ENCODE measurements at places on chromosomes 13 and 19. TPM values are rescaled to one million over a fixed set of nuclear protein-coding genes. Genes with fewer than 3 reads are reported as not detected.
A peak's percentile ranks its signal among the peaks of the same experiment; 100 is the strongest.

HIPK4 gene
- polyA plus RNA-seq, result 0.21 TPM

TFDP1 gene
- 99.8 TPM for polyA plus RNA-seq

PSG7 gene
- 0.17 TPM for polyA plus RNA-seq

MISP3 gene
- 0.39 TPM for polyA plus RNA-seq

ZNF880 gene
- polyA plus RNA-seq, result 16.1 TPM

ZNF737 gene
- polyA plus RNA-seq, result 5.0 TPM

FUT6 gene
- not detected for polyA plus RNA-seq

IRGC gene
- polyA plus RNA-seq, result not detected

FGF14 gene
- 0.01 TPM for polyA plus RNA-seq

LILRB1 gene
- not detected for polyA plus RNA-seq

RASIP1 gene
- polyA plus RNA-seq, result 0.76 TPM

SBSN gene
- 0.70 TPM for polyA plus RNA-seq

TMEM145 gene
- not detected for polyA plus RNA-seq

RELB gene
- 6.7 TPM for polyA plus RNA-seq

FXYD5 gene
- 248 TPM for polyA plus RNA-seq

SLC7A9 gene
- not detected for polyA plus RNA-seq

MTUS2 gene
- 0.05 TPM for polyA plus RNA-seq

FFAR2 gene
- not detected for polyA plus RNA-seq

BORA gene
- 2.0 TPM for polyA plus RNA-seq

CLDN10 gene
- polyA plus RNA-seq, result not detected

ZNF324B gene
- polyA plus RNA-seq, result 2.0 TPM

PSG1 gene
- 14.4 TPM for polyA plus RNA-seq

DNA sequence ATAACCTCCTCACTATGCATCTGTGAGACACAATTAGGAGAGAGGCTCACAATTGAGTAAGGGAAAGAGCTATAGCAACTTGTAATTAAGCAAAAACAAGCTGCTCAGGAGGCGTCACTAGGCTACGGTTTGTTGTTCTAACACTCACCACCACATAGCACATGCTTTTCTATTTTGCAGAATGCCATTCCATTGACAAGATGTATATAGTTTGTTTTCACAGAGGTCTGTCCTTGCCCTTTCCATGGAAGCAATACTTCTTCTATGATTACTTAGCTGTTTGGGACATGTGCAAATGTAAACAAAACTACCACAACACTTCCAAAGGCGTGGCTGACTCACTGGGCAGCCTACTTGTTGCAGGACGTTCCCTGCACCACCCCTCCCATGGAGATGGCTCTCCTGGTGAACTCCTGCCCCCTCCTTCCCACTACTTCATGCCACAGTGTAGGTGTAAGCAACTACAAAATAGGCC is 33.9 kb upstream of the FAM216B start:
- peak; percentile 99 for DNase-seq

- DNase-seq, result peak; percentile 21
Measured at GRCh38 chr13:49097374-49097773, 121.7 kb downstream of the FNDC3A start.

GRCh38 chr19:37986048-37986750 is 79.2 kb downstream of the SIPA1L3 start:
- DNase-seq, result no peak

GRCh38 chr13:35524171-35524570 is 47.7 kb upstream of the MAB21L1 start:
- no peak for DNase-seq

- no peak for DNase-seq
Measured at GRCh38 chr19:11401808-11402543, 17.1 kb downstream of the RGL3 start.

DNA sequence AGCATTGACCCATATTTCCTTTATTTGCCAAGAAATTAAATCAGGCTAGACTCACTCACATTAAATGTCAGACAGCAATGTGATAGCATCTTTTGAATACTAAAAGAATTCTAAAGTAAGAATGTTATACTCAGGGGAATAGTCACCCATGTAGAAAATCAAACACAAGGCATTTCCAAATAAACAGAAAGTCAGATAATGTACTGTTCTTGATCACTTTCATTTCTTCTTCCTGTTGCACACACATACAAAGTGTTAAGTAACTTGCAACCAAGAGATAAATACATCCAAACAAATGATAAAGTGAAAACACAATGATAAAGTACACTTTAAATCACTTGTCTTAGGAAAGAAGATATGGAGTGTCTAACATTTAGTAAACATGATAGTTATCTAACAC is 1366.6 kb upstream of the MIR17HG start:
- DNase-seq, result no peak

- no peak for DNase-seq
Measured at GRCh38 chr13:20425819-20426219, 99.8 kb downstream of the CRYL1 start.

GRCh38 chr19:33390101-33390907 is 16.8 kb downstream of the CEBPG start:
- no peak for DNase-seq

- no peak for DNase-seq
Measured at GRCh38 chr13:71967990-71968389, 101.0 kb upstream of the DACH1 start.

DNA sequence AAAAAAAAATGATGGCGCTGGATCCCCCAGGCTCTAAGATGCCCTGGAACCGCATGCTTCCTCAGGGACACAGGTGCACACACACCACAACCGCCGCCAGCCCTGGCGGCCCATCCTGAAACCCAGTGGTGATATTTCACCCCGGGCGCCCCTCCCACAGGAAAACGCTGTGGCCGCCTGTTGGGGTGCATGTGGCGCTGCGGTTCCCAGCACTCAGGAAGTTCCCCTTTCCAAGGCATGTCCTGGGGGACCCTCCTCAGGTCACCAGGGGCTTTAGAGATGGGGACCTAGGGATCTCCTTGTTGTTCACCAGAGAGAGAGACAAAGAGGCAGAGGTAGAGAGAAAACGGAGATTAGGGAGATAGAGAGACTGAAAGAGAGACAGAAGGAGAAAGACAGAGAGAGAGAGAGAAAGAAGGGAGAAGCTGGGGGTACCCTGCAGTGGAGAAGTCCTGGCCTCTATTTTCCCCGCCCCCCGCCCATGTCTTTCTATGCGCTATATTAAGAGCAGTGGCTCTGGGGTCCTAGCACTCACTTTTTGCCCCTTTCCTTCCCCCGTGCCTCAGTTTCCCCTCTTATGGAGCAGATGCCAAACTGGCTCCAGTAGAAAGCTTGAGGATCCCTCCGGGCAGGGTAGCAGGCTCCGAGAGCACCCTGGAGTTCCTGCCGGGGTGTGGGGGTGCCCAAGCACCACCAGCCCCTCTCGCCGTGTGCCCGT is 2.3 kb downstream of the ADGRE2 start:
- DNase-seq, result no peak

DNA sequence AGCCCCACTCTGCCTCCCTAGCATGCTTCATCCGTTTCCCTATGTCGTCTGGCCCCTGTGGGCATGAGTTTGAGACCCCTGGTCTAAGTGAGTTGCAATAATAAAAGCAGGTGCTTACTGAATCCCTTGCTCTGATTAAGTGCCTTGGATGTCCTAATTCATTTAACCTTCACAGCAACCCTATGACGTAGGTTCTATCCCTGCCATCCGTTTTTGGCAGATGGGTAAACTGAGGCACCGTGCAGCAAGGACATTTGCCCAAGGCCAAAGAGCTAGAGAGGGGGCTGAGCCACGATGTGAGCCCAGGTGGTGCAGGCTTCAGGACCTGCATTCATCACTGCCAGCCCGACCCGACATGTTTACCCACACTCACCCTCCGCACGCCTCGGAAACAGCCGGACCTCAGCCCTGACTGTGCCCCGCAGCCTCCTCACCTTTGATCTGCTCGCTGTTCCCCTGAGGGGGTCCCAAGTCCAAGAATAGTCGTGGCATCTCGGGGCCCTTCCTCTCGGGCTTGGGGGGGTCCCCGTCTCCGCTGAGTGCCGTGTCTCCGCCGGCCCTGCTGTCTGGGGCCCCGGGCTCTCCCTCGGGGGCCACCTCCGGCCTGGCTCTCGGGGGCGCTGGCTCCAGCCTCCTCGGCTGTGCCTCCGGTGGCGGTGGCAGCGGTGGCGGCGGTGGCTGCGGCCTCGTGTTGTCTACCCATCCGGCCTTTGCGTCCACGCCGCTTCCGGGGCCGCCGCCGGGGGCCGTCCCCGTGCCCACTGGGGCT is 14.5 kb downstream of the LMTK3 start:
- DNase-seq, result no peak

- no peak for DNase-seq
Measured at GRCh38 chr13:23828866-23829265, 60.3 kb downstream of the MIPEP start.

- DNase-seq, result no peak
Measured at GRCh38 chr13:95260031-95260525, 41.2 kb downstream of the ABCC4 start.

DNA sequence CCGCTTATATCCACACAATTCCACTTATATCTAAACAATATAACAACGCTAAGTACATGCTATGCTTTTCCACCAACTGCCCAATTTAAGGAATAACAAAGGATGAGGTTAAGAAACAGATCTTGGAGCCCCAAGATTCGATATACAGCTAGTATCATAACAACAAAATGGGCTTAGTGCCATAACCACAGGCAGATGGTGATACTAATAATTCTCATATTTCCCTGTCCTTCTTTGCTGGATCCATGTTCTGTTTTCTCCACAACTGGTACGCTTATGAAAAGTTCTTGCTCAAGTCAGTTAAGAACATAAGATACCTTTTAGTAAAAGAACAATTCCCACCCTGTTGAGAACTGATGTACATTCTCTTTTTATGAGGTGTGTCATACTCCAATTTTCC is 33.9 kb downstream of the CAB39L start:
- no peak for DNase-seq

GRCh38 chr13:112669881-112670499 is 19.8 kb upstream of the ATP11A start:
- DNase-seq, result no peak

DNA sequence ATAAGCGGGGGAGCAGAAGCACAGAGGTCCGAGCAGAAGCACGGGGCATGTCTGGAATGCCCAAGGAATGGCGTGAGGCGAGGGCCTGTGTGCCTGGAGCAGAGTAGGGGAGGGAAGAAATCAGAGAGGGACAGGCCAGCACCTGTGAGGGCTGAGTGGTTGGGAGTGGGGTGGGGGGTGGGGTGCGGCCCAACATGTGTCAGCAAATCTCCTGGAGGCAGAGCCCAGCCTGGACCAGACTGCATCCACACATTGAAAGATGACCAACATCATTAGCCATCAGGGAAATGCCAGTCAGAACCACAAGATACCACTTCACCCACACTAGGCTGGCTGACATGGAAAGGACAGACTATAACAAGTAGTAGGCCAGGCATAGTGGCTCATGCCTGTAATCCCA is 11.2 kb downstream of the CLASRP start:
- no peak for DNase-seq

DNA sequence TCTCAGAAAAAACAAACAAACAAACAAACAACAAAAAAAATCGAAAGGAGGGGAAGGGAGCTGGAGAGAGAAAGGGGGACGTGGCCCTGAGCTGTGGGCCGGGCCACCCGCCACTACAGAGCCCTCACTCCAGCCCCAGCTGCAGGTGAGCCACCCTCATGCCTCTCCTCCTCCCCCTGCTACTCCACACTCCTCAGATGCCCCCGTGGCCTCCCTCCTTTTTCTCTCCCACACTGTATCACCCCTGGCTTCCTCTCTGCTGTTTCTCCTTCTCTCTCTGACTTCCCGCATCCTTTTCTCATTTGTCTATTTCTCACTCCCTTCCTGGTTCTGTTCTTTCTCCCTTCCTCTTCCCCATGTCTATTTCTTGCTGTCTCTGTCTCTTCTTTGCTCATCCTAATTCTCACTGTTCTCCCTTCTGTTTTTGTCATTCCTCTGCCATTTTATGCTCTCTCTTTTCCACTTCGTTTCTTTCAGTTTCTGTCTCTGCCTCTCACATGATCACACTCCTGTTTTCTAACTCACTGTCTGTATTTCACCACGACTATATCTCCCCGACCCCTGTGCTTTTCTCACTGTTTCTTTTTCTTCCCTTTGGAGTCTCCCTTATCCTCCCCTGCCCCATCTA is 2.7 kb downstream of the KLK2 start:
- no peak for DNase-seq

- DNase-seq, result no peak
Measured at GRCh38 chr13:98675837-98676236, 76.6 kb downstream of the SLC15A1 start.

- DNase-seq, result no peak
Measured at GRCh38 chr19:13425151-13425550, 81.1 kb downstream of the CACNA1A start.

GRCh38 chr13:54658771-54659170 is 1630.2 kb downstream of the OLFM4 start:
- DNase-seq, result no peak

DNA sequence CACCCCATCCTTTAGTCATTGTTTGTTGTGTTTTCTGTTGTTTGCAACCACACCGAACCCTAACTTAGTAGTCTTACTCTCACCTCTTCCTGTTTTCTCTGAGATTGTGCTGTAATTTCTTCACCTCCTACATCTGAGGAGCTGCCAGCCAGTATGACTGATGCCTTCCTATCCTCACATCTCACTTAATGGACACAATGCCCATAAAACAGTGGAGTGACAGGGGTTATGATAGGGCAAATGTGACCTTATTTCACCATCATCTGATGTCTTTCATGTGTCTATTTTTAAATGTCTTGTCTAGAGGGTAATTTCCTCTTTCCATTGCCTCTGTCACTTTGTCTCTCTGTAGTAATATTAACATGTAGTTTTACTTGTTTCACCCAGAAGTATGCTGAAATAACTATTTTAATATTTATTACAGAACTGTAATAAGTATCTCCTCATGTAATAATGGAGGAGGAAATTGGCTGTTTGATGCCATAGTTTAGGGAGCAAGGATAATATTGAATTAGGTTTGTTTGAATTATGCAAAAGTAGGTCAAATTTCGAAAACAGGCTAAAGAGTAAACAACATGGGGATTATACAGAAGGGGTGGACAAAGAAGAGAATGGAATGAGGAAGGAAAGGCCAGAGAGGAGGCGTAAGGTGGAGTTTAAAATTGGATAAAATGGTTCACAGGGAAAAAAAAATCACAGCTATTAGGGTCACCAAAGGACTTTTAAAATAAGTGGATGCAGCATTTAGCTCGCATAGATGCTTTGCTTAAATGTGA is 103.5 kb upstream of the SPRY2 start:
- no peak for DNase-seq

GRCh38 chr19:3625996-3626472 is 556 bp downstream of the CACTIN start:
- DNase-seq, result no peak

DNA sequence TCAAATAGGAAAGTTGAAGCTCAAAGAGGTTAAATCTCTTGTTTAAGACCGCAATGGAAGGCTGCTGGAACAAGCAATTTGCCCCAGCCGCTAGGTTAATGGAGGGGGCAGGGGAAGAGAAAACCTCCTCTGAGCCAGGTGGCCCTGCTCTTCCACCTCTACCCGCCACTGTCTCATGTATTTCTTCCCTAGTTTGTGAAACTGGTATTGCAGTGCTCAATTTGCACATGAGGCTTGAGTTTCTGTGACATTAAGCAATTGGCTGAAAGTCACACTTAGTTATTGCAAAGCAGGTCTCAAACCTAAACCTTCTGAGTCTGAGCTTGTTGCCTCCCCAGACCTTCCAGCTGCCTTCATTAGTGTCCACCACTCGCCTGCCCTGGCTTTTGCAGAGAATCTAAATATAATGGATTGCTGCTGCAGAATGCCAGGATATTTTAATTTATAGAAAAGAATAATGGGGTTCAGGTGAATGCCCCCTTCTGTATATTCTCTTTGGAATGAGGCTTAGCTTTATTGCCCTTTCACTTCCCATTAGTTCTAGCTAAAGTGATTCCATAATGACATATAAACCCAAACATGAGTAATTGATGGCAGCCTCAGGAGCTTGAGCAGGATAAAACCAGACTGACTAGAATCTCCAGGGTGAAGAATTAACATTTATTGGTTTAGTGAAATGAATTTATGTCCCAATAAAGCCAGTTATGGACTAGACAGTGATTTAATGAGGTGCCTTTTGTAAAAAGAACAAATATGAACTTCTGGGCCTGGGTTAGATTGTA is 27.0 kb upstream of the OLFM4 start:
- no peak for DNase-seq

All from BJ (cell line).